ENCODE measurements at places on chromosomes 2 and 18.

DNA sequence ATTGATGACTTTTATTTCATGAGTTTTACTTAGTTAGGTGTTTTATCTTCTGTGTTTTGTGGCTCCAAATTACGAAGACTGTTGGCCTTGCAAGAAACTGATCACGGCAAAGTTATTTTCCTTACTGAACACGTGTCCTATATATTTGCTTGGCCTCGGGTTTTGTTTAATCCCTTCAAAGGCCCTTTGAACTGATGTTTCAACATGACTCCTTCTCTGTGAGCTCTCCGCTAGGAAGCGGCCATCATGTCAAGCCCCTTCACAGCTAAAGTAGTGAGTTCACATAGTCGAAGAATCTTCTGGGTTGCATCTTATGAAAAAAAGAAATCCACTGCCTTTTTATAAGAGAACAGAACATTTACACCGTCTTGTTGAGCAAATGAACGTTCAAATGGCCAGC lies 159.3 kb downstream of the GBX2 start:
- no peak for DNase-seq

DNA sequence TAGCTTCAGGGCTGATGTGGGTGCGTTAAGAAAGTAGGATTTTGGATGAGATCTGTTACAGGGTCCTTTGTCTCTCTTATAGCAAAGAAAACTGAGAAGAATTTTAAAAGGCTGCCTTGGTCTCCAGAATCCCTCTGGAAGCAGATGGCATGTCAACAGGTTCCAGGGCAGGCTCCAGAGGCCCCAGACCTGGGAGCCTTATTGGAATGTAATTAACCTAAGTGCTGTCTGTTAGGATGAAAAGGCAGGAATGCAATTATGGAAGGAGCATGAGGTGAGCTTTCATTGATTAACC lies 97.2 kb upstream of the PKDCC start:
- DNase-seq = no peak

- peak; percentile 40 for DNase-seq
Observed at GRCh38 chr2:96537734-96538486, 1.4 kb downstream of the ARID5A start.

DNA sequence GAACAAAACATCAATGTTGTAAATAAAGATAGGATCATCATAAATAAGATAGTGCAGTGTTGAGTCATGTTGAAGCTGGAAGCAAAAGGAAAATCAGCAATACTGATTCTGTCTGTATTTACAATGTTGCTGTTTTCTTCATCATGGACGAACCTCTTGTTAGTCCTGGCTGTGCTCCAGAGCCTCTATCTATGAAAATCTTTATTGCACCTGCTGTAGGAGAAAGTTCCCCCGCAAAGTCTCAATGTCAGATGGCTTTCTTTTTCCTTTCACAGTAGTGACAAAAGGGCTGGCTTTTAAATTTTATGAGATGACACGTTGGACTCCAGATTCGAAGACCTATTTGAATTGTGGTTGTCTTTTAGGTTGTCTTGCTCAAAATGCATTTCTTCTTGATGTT lies 98.5 kb upstream of the LRRTM1 start:
- DNase-seq = no peak

- DNase-seq = no peak
Observed at GRCh38 chr2:225556461-225556860, 157.0 kb downstream of the NYAP2 start.

- no peak for DNase-seq
Observed at GRCh38 chr2:67240507-67240906, 156.6 kb upstream of the ETAA1 start.

DNA sequence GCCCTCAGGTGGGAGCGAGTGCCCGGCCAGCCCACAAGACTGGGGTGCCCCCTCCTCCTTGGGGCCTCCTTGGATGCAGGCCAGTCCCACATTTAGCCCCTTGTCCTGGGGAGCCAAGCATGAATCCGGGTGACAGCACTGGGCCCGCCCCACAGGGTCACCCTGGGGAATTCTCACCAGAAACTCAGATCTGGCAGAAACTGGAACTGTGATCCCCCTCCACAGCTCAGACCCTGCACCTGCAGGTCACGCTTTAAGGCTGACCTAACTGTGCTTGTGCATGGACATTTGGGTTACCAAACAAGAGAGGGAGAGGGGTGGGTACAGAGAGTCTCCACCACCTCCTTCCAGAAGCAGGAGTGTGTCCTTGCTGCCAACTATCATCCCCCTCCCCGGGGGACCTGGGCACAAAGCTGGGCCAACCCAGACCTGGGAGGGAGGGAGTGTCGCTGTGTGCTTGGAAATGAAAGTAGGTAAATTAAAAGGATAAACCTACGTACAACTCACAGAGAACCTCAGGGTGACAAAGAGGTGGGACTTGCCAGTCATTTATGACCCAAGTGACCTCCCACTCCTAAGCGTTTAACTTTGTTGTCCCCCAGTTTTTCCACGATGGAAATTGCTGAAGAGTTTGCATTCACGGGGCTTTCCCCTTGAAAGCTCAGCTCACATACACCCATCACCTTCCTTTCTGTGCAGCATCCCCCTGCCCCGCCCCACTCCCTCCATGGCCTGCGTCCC lies 9.1 kb downstream of the ITM2C start:
- DNase-seq = no peak

DNA sequence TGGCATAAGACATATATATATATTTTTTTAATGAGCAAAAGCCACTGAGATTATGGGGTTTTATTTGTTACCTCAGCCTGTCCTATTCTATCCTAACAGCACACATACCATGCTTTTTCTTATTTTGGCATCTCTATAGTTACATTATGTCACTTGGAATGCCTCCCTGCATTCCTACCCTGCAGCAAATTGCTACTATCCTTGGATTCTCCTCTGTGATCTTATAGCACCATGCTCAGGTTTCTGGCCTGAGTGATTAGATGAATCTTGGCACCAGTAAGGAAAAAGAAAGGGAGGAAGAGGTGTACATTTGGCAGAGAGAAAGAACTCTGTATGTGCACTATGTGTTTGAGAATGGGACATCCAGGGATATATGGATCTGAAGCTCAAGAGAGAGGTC lies 86.3 kb upstream of the PELI1 start:
- no peak for DNase-seq

GRCh38 chr2:68766376-68766845 lies 31.8 kb downstream of the ARHGAP25 start:
- DNase-seq = peak; percentile 81

DNA sequence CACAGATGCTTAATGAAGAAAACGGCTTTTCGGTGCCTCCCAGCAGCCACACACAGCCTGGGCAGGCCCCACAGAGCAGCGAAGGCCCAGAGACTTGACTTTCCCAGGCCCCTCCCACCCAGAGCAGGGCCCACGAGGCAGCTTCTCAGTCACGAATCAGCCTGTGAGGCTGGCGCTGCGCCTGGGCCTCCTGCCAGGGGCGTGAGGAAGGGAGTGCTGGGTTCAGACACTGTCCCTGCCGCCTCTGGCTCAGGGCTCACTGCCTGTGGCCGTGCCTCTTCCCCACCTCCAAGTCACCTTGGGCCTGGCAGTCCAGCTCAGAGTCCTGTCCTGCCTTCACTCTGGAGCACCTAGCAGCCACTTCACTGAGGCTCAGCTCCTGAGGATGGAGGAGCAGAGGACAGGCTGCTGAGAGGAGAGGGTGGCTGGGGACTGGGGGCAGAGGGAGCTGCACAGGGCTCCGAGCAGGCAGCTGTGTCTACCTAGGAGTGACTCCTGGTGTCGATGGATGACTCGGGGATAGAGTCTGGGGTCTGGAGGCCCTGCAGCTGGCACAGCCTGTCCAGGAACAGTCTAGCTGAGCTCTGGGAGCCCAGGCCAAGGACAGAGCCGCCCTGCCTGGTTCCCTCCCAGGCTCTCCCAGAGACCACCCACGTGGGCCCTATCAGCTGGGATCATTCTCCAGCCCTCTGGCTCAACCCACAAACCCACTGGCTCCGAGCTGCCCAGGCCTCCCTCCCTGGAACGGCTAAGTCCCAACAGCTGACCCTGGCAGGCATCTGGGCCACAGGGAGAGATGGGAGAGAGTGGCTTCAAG lies 36.4 kb upstream of the FOSL2 start:
- DNase-seq = no peak

GRCh38 chr2:165825041-165825440 lies 31.0 kb upstream of the GALNT3 start:
- DNase-seq = no peak

DNA sequence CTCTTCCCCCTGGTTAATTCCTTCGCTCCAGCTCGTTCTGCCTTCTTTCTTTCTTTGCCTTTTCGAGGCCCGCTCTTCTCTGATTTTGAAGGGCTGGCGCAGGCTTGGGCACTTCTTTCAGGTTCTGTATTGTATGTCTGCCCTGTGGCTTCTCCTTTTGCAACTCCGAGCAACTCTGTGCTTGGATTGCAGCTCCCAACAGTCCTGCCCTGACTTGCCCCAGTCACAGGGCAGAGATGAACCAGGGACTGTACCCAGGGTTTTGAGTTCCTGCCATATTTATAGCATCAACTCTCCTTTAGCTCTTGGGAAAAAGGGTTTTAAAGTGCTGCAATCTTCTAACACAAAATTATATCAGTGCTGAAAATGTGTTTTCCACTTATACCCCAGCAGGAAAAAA lies 31.1 kb upstream of the CD8A start:
- DNase-seq = no peak

GRCh38 chr2:83874712-83875430 lies 584.2 kb downstream of the SUCLG1 start:
- DNase-seq = no peak

- no peak for DNase-seq
Observed at GRCh38 chr18:38648179-38648578, 1082.6 kb upstream of the CELF4 start.

DNA sequence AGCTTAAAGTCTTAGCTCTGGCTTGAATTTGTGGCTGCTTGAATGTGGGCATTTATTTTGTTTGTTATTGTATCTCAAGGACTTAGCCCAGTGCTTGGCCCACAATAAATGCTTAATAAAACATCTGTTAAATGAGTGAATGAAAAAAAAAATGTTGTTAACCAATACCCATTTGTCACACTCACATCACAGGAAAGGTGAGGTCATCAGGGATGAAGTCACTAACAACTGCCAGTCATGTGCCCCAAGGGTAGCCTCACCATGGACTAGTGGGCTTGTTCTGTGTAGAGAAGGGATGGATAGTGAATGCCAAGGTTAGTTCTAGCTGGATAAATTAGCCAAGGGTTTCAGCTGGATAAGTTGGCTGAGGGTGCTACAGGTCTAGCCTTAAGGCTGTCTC lies 3.0 kb downstream of the NRBP1 start:
- DNase-seq = peak; percentile 56

DNA sequence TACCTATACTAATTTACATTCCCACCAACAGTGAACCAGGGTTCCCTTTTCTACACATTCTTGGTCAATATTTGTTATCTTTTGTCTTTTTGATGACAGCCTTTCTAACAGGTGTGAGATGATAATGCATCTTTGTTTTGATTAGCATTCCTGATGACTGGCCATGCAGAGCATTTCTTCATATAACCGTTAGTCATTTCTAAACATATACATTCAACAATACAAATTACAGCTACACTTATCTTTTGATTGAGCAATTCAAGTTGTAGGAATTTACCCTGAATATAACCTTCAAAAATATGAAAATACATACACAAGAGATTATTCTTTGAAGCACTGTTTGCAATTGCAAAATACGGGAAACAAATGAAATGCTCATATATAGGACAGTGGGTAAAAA lies 94.9 kb downstream of the TMEM131 start:
- DNase-seq = no peak

GRCh38 chr18:31057051-31057450 lies 14.5 kb upstream of the DSC3 start:
- DNase-seq = no peak

- DNase-seq = no peak
Observed at GRCh38 chr18:13364721-13365205, 146.2 kb downstream of the LDLRAD4 start.

DNA sequence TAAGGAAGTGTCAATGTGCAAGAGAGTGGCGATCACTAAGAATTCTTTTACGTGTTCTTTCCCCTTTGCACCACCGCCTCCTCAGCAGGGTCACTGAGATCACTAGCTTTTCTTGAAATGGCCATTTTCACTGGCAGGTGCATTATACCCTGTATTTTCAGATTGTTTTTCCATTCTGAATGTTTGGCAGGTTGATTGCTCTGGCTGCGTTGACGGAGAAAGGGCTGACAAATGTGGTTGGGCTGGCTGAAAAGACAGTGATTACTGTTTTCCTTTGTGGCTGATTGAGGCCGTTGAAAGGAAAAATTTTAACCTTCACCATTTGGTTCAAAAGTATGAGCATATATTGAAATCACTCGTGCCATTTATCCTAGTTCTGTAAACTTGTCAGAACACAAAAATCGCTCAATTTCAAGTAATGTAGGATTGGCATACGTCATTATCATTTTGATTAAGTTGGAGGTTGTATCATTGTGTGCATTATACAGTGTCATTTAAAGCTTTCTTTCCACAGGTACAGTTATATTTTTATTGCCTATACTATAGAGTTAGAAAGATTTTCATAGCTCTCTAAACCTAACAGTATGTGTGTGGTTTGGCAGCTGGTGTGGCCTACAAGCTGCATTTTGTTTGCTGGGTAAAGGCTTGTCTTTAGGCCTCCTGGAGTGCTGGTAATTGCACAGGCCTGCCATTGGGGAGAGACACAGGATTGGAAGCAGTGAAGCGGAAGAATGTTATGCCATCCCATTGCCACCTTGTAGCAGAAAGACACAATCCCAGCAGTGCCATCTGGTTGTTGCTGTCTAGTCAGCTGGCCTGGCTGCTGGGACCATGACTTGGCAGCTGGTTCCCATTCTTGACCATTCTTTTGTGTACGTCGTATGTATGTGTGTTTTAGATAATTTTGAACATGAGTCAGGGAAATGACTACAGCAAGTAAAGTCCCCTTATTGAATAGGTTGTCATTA lies 36.7 kb downstream of the DYNC1I2 start:
- DNase-seq = no peak

DNA sequence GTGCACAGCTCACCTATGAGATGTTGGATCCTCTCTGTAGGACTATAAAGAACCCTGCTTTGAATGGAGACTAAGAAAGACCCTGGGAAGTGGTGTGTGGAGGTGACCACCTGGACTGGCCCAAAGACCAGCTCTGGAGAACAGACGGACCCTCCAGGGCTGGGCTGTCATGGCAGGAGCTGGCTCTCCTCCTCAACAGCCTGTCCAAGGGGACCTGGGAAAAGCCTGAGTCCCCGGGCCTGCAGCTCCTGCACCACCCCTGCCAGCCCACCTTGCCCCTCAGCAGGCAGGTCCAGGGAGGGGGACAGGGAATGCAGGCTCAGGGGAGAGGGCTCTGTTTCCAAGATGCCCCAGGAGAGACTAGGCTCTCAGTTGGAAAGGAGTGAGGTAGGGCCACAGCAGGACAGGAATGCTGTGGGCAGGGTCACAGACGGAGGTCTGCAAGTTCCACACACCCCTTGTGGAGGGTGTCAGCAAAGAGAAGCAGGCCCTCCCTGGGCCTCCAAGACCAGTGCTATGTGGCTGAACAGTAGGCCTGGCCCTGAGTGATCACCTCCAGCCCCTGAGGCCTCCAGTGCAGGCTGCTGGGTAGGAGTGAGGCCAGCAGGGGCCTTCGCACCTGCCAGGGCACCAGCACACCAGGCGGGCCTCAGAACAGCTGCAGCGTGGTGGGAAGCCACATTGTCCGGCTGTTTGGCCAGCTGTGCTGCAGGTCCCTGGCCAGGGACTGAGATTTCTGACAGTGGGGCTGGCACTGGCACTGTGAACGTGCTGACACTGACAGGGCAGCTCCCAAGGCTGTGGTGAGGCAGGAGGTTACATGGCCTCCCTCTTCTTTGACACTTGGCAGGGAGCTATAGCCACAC lies 86.4 kb upstream of the OTOS start:
- DNase-seq = no peak

- DNase-seq = no peak
Observed at GRCh38 chr2:160213511-160213910, 13.4 kb upstream of the ITGB6 start.

GRCh38 chr2:123717636-123718334 lies 307.3 kb upstream of the CNTNAP5 start:
- DNase-seq = no peak

GRCh38 chr18:61993831-61994230 lies 101.0 kb upstream of the RNF152 start:
- DNase-seq = no peak
